Cardiac septum (tissue), 1 donor: ENCODE measurements at places on chromosomes 1 and 21. TPM values are rescaled to one million over a fixed set of nuclear protein-coding genes. Genes with fewer than 3 reads are reported as not detected.

Gene PLD5
- 0.24 TPM for total RNA-seq

DNA sequence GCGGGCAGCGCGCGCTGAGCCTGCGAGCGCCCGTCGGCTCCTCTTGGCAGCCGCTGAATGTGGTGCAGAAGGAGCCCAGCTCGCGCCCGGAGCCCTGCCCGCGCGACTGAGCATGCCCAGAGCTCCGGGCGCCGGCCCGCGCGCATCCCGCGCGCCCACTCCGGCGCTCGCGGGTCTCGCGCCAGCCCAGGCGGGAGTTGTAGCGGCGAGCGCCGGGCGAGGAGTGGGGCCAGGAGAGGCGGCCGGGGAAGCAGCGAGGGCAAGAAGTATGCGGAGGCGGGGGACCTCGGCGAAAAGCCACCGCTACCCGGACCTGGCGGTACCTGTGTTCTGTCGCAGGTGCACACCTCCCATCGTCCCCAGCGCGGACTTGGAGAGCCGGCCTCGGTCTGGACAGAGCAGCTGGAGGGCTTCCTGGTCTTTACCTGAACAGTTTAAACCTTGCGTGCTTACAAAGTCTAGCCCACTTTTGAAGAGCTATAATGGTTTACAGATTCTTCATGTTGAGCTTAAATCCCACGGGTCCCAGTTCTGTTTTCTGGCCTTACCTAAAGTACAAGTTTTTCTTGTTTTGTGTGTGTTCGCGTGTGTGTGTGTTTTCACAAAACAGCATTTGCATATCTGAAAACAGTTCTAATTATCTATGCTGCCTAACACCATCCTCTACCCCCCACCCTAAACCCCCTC lies at the start of gene DDAH1:
DDAH1 (minus strand) TSS at position 61 of the 687 bp plus-strand sequence. CDS start 114 bp downstream, outside the sequence.
- DNase-seq, result no peak

Gene LCE7A
- not detected for total RNA-seq

DNA sequence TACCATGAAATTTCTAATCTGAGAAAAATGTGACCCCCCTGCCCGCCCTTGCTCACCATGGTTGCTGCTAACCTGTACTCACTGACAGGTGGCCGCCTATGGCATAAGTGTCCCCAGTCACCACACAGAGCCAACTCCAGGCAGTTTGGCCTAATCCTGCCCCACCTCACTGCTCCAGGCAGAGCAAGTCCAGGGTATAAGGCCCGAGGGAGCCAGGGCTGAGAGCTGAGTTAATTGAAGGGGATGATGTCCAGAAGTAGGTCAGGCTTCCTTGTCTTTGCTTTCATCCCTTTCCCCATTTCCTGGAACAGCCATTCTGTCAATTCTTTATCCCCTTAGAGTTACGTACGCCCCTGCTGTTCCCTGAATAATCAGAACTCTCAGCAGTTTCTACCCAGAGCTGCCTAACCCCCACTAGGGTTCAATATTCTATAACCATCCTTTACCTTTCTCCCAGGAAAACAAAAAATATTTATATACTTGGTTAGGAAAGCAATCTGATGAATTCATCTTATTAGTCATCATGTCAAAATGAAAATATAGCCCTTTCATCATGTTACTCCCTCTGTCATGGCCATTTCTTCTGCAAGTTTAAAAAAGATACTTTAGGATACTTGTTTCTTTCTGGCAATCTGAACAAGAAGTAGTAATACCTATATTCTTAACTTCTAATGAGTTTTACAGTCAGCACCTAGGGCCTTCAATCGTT lies 29.4 kb upstream of the CD101 start:
- DNase-seq, result no peak

Gene PRAMEF20
- not detected for total RNA-seq

DNA sequence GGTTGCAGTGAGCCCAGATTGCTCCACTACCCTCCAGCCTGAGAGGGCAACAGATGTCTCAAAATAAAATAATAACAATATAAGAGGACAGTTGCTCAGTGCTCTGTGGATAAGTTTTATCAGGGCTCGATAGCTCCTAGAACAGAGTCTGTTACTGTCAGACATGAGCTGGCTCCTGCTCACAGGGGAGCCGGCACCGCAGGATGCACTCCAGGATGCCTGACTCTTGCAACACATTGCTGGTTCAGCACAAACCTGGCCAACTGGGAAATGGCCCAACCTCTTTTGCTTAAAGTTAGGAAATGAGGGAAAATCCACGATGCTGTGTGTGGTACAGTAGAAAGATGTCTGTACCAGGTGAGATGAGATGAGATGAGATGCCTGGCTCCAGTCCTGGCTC lies 5.8 kb upstream of the CTSE start:
- no peak for DNase-seq

Gene STIL
- total RNA-seq, result 0.48 TPM

- no peak for DNase-seq
Measured at GRCh38 chr1:40094466-40095110, 2.5 kb downstream of the PPT1 start.

DNA sequence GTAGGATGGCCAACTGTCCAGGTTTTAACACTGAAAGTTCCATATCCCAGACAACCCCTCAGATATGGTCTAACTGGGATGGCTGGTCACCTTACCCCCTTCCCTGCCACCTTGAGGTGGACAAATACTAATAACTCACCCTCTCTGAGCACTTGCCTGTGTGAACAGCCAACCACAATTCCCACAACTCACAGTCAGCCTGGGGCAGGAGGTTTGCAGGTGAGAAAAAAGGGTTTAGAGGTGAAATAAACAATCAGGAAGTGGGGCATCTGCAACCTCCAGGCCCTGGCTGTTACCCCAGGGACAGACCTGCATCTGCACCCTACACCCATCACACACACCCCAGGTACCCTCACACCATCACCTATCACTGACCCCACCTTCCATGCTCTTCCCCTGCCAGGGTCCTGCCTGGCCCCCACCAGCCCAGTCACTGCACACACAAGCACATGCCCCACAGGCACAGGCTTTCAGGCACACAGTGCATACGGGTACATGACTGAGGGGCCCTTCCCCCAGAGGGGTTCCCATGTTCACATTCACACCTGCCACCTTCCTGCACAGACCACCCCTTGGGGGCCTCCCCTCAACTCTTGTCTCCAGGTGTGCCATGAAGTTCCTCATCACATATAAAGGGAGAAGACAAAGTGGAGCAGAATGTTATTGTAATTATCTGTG lies 679.5 kb downstream of the MATN1 start:
- no peak for DNase-seq

GRCh38 chr1:39648496-39648895 lies 9.1 kb upstream of the HEYL start:
- no peak for DNase-seq

- DNase-seq, result no peak
Measured at GRCh38 chr1:234014208-234014607, 109.7 kb downstream of the SLC35F3 start.

Gene IFNGR2
- 37.0 TPM for total RNA-seq

- no peak for DNase-seq
Measured at GRCh38 chr1:47424336-47424982, 8.4 kb downstream of the FOXE3 start.

DNA sequence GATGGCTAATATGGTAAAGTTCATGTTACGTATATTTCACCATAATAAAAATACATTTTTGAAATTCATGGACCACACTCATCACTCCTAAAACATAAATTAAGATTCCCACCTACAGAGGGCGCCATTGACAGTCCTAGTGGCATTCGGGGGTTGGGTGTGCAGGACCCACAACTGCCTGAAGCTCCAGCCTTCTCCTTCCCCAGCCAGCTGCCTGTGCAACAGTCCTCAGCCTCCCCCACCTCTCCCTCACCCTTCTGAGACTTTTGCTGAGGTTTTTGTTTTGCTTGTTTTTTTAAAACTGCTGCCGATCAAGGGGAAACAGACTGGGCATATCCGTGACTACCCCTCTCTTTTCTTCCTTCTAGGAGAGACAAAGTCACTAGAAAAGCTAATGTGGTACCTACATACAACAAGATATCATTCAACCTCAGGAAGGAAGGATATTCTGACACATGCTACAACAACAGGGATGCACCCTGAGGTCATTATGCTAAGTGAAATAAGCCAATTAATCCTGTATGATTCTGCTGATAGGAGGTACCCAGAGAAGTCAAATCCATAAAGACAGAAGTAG lies 9.2 kb upstream of the EVA1C start:
- DNase-seq, result no peak

GRCh38 chr1:167612587-167613385 lies 17.2 kb upstream of the RCSD1 start:
- DNase-seq, result no peak
